ENCODE measurements at places on chromosomes 7 and 10. TPM values are rescaled to one million over a fixed set of nuclear protein-coding genes. Genes with fewer than 3 reads are reported as not detected.

DNA sequence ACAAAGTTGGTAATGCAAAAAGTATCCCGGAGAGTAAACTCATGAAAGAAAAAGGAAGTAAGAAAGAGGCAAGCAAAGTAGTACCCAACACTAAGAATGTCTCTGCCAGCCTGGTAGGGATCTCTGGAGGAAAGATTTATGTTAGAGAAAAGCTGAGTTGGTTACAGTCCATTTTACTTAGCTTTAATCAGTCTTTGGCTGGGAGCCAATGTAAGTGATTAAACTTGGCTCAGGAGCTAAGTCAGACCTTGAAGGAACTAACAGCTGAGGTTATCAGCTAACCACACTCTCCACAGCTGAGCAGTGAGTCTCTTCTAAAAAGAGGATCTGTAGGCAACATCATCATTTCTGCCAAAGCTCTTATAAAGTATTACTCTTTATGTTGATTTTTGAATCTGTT lies 148.0 kb downstream of the ANKRD7 start:
- peak; percentile 66 for DNase-seq

- DNase-seq, result peak; percentile 95
Measured at GRCh38 chr7:1403638-1404459, 55.4 kb downstream of the MICALL2 start.

GRCh38 chr7:6385909-6386560 lies 61.7 kb downstream of the DAGLB start:
- DNase-seq, result no peak

Gene SFTPD
- total RNA-seq, result not detected

Gene MMRN2
- total RNA-seq, result 1.8 TPM
